Fibroblast of the aortic adventitia (primary cell): ENCODE measurements at places on chromosomes 1 and 21.

DNA sequence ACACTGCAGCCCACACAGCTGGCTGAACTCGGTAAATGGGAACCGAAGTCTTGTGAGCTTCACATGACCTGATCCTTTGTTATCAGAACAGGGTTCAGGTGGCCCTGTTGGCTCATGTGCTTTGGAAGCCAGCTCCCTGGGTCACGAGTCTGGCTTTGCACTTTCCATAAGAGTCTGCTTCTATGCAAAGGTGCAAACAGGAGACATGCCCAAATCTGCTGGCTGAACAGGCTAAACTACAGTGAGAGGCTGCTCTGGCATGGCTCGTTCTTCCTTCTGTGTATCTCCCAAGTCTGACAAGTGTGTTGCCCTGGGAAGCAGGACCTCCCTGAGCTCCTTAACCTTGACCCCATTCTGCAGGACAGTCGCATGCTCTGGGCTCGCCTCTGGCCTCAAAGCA lies 549.6 kb downstream of the KIF26B start:
- DNase-seq: no peak

- DNase-seq: peak; percentile 94
Measured at GRCh38 chr1:203839081-203839480, 22.3 kb upstream of the SNRPE start.

DNA sequence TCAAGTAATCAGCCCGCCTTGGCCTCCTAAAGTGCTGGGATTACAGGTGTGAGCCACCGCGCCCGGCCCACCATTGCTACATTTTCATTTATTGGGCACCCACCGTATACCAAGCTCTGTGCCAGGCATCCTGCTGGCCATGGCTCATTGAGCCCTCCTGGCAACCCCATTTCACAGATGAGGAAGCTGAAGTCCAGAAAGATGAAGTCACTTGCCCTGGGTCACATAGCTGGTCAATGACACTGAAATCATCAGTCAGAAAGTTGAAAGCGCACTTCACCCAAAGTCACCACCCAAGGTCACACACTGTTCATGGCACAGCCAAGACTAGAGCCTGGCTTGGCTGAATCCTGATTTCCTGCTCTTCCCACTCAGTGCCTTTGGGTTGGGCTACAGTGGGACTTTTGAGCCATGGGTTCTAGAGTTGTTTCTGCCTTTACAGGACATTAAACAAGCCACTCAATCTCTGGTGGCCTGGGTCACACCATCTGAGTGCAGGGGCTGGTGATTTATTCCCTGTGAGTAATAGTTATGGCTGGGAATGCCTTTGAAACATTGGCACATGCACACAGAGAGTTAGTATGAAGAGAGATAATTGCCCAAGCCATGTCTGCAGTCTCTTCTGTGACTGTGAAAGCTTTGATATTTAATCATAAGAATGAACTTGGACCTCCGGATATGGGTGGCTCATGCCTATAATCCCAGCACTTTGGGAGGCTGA lies 16.0 kb upstream of the ARHGEF10L start:
- no peak for DNase-seq

DNA sequence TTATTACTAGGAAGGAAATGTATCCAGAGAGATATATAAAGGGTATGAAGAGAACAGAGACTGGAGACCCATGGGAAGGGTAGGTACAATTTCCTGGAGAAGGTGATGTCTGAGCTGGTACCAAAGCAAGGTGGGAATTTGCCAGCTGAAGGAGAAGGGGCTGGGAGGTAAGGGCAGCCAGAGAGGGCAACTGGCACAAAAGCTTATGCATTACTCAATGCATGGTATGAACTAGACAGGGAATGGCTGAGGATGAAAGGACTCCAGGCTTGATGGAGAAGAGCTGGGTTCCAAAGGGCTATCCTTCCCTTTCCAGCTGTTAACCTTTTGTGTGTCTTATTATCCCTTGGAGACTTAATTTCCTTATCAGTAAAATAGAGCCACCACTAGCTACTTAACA lies 113.6 kb upstream of the GADD45A start:
- no peak for DNase-seq
